ENCODE measurements at places on chromosomes 3 and 15.

GRCh38 chr3:151859905-151860304, 13.5 kb upstream of the SUCNR1 start:
- DNase-seq, result no peak

DNA sequence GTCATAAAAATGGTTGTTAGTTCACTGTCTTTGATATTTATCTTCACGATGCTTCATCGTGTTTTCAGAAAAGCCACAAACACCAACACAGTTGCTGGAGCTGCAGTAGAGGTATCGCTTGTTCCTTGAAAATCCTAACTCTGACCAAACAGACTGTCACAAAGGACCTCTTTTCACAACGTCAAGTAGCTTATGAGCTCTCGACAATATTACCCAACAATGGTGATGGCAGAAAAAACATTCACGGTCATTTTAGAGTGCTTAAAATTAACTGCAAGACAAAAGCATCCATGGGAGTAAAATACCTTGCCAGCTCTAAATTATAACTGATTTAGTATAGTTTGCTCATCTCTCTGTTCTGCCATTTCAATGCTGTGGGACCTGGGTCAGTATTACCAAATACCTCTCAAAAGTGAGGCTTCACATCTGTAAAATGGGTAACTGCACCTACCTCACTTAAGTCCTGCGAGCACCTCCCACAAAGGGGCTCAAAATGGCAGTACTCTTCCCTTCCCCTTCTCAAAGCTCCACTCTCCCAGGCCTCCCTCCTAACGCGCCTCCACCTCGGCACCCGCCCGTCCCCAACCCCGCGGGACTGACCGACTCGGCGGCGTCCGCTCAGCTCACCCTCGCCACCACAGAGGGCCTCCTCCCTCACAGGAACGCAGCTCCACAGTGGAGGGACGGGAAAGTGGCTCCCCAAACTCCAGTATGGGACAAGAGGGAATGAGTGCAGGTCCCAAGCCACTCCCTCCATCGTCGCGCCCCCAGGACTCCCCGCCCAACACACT, 546 bp downstream of the TRIM59 start:
- DNase-seq, result no peak

- DNase-seq, result no peak
Measured at GRCh38 chr15:33191591-33191990, 2.9 kb downstream of the FMN1 start.

DNA sequence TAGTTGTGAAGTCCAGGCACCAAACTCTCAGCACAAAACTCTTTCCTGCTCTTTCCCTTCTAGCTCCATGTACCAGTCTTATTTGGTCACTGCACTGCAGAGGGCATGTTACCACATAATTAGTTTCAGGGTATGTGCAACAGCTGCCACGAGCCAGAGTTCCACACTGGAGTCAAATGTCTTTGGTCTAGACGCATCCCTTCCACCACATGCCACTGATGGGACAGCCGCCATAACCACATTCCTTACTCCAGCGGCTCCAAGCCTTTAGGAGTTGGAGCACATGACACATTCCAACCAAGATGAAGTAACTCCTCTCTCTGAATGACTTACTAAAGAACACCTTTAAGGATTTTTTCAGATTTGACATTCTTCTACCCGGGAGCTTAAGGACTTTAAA, 153.4 kb downstream of the ERC2 start:
- no peak for DNase-seq

GRCh38 chr3:49779358-49780079, 6.8 kb downstream of the IP6K1 start:
- no peak for DNase-seq

DNA sequence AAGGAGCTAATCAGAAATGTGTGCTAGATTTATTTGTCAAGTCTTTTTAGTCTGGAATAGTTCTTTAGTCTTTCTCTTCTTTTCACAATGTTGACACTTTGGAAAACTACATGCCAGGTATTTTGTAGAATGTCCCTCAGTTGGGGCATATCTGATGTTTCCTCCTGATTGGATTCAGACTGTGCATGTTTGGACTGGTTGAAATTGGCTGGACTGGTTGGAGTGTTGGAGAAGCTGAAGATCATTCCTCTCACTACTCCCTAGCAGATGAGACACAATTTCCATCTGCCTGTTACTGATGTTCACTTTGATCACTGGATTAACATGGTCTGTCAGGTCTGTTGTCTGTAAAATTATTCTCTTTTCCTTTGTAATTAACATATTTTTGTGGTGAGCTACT, 3.7 kb downstream of the NME9 start:
- no peak for DNase-seq

DNA sequence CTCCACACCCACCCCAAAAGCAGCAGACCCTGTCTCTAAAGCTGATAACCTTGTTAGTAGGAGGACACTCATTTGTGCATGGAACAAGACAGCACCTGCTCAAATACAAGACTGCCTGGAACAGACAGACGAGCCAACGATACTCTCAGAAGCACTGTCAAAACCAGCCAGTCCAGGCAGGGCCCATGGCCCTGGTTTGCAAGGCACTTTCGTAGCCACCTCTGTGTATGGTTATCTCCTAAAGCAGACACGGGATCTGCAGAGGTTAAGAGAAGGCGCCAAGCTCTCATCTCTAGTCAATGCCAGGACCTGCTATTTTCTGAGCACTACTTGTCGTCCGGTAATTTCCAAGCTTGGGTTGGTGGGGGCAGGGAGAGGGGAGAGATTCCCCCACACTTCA, 10.5 kb downstream of the NTRK3 start:
- DNase-seq, result no peak

- DNase-seq, result no peak
Measured at GRCh38 chr3:45816544-45816943, 20.2 kb upstream of the SLC6A20 start.

- DNase-seq, result no peak
Measured at GRCh38 chr3:170562080-170562479, 23.8 kb downstream of the SLC7A14 start.

DNA sequence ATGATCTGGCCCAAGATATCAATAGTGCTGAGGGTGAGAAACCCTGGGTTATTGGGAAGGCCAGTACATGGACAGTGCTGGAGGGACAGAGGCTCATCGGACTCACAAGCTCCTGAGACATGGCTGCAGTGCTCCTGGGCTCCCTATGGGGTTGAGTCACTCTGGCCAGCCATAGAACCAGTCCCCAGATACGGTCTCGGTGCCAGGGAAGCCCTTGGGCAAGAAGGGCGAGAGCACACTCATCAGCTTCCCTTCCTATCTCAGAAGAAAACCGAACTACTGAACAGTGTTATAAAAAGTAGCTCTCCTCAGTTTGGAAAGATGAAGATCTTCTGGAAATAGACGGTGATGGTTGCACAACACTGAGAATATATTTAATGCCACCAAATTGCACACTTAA, 34.4 kb downstream of the POC1A start:
- no peak for DNase-seq

DNA sequence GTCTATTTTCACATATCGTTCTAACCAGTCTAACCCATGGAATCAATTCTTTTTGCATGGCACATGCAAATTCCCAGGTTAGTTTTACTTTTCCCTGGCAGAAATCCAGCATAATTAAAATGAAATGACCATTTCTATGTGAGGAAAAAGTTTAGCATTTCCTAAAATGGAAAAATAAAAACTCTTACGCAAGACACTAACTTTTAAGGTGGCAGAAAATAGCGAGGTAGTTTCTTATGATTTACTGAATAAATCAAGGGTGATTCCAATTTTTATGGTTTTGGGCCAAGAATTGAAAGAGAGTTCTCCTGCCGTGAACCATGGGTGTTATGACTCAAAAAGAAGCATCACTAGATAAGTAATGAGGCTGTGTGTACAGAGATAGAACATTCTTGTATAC, 32.7 kb upstream of the NR2F2 start:
- no peak for DNase-seq

DNA sequence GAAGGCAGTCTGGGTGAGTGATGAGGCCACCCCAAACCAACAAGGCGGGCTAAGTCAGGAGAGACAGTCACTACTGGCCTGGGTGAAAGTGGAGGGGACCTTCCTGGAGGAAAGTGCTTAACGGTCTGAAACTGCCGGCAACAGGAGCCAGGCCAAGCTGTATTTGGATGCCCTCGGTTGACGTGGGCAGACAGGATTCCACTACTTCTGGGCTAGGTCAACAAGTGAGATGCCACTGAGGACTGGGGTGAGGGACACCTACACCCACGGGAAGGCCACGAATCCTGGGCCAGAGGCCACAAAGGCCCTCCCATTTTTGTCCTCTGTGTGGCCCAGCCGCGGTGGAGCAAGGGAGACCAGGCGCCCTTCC, 12.3 kb downstream of the SPTBN5 start:
- DNase-seq, result no peak

DNA sequence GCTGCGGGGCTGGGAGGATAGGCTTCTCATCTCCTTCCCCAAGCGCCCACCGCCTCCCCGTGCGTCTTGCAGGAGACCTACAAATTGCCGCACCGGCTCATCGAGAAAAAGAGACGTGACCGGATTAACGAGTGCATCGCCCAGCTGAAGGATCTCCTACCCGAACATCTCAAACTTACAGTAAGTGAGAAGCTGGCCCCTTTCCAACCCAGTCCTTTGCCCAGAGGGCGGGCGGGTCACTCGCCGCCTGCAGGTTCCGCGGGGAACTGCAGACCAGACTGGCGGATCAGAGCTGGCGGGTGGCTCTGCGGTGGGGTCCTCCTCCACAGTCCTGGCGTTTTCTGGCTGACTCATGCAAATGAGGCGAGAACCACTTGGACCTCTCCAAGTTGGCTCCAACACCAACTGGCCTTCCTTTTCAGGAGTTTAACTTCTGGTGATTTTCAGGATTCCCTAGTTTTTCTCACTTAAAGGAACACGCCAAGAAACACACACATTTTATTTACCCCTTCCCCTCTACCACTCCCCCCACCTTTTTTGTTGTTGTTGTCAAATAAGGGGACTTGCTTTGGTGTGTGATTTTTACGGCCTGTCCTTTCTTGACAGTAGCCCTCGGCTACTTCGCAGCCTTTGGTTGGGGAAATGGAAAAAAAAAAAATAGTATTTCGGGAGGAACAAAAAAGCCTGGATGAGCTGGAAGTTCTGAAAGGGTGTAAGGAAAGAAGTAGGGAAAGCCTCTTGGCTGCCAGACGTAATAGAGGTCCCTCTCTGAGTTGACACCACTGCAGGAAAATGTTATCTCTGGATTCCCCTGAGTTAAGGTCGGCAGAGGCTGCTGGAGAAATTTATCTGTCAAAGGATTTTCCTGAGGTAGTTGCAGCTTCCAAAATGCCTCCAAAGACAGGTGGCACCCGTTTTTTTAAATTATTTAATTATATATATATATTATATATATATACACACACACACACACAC, 1.3 kb downstream of the BHLHE40 start:
- peak; percentile 54 for DNase-seq

DNA sequence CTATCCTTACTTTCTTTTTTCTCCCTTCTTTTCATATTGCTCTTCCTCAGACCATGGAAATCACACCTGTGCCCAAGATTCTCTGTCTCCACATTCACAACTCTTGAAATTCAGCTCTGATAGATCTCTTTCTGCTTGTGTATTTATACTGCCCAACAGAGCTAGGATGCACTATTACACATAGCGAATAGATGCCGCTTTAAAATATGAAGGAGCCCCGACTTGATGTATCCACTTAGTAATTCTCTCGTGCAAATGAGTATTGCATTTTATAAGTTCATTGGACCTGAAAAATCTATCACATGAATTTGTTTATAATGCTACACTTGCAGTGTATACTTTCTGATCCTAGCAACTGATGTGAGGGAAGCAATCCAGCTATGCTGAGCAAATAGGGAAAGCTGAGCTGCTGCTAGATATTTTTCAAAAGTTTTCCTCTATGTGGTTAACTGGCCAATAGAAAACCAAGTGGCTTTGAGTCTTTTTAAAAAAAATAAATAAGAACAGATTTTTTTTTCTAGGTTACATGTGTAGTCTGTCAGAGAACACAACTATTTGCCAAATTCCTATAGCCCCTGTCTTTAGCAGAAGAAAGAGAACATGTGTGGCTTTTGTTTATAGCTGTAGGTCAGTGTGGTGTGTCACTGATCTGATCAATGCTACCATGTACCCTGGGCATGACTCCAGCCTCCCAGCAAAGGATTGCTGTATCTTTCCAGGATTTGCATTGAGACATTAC, 64.3 kb upstream of the LEKR1 start:
- DNase-seq, result no peak

- no peak for DNase-seq
Measured at GRCh38 chr15:63292771-63293170, 15.4 kb downstream of the APH1B start.

GRCh38 chr15:59543721-59544547, 67.6 kb upstream of the GCNT3 start:
- no peak for DNase-seq

- DNase-seq, result peak; percentile 72
Measured at GRCh38 chr3:195150181-195151118, 120.5 kb downstream of the XXYLT1 start.

DNA sequence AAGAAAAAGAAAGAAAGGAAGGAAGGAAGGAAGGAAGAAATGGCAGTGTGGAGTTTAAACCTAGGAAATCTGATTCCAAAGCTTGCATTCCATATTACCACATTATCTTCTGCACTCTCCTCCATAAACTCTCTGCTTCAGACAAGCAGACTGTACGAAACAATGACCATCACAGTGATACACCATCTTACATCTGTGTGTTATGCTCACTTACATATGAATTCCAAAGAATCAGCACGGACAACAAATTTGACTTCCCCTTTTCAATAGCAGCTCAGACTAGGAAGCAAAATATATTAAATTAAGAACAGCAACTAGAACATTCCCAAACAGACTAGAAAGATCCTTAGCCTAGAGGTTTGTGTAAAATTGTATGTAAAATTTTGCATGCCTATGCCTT, 18.0 kb upstream of the PPM1L start:
- no peak for DNase-seq

DNA sequence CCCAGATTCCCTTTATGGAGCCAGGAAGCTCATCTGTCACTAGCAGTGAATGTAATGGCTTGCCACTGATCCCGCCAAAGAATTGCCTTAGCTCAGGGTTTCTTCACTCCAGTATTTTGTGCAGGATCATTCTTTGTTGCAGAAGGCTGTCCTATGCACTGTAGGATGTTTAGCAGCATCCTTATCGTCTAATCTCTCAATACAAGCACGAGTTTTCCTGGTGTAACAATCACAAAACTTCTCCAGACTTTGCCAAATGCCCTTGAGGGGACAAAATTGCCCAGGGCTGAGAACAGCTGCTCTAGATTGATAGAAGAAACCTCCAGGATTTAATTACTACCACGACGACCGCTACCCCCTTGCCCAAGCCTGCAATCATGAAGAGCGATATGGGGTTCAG, 6.8 kb upstream of the SHQ1 start:
- DNase-seq, result no peak

DNA sequence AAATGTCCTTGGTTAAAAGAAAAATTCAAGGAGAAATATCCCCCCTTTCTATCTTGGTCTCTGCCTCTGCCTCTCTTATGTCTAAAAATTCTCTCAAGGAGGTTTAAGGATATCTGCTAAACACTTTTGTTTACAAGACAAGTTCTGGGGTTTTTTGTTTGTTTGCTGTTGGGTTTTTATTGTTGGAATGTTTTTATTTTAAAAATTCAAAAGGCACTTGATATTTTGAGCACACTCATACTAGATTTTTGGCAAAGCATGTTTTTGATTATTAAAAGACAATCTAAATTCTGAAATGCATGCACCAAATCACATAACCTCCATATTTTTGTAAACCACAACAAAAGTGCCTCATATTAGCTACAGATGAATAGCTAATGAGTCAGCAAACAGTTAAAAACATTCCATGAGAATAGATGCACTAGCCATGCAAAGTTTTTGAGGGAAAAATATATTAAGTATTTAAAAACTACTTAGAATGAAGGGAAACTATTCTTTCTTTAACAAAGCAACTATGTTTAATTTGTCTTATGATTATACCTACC, 84.6 kb downstream of the ZBTB20 start:
- no peak for DNase-seq

GRCh38 chr15:70801109-70801508, 37.8 kb upstream of the UACA start:
- no peak for DNase-seq

Data from NCI-H1417 (cell line).